ENCODE measurements at places on chromosomes 16 and 17. TPM values are rescaled to one million over a fixed set of nuclear protein-coding genes. Genes with fewer than 3 reads are reported as not detected.

The TOM1L1 gene
- 15.9 TPM for polyA plus RNA-seq

- no peak for DNase-seq
Measured at GRCh38 chr17:30153463-30153862, 36.8 kb downstream of the NSRP1 start.

DNA sequence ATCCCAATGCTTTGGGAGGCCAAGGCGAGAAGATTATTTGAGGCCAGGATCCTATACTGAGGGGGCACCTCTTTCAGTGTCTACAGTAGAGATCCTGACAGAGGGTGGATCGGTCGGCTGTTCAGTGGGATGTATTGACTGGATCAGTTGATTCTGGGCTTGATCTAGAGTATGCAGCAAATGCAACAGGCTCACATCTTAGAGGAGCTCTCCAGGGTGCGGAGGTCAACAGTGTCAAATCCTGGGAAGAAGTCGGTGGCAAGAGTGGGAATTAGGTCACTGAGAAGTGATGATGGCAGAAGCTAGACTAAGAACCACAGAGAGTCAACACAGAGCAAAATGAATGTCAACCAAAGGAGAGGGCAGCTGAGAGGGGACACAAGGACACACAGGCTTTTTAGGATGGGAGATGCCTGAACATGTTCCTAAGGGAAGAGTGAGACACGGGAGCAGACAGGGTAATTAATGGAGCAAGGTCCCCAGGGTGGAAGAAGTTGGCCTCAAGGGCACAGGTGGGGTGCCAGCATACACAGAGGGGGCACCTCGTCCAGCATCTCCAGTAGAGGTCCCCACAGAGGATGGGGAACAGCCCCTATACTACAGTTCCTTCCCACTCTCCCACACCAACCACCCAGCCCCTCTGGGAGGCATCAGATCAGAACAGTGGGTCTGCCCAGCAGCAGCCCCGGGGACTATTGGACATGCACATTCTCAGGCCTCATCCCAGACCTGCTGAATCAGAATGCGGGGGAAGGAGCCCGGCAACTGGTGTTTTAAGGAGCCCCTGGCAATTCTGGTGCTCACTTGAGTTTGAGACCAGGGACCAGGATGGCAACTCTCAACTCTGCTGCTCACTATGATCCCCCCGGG lies 10.0 kb upstream of the CYTH1 start:
- no peak for DNase-seq

- DNase-seq = peak; percentile 35
Measured at GRCh38 chr16:49858200-49859124, 2.5 kb upstream of the ZNF423 start.

The HOXB1 gene
- 0.11 TPM for polyA plus RNA-seq

DNA sequence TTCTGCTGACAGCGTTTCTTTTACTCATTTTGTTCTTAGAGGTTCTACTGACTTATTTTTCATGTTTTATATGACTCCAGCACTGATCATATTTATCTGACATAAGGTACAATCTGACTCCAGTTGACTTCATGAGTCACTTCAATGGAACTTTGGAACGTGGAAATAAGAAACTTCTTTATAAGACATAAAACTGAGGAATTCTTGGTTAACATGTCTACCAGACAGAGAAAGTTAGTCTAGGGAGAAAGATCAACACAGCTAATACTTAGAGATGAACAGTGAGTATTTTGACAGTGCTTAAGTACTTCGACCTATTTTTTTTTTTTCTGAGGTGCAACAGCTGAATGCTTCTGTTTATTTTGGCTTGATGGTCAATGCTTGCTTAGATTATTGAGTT lies 679.5 kb downstream of the KCNJ2 start:
- DNase-seq = no peak

- DNase-seq = no peak
Measured at GRCh38 chr17:29363716-29364115, 26.4 kb upstream of the TAOK1 start.

GRCh38 chr16:79407461-79408135 lies 192.9 kb downstream of the MAF start:
- no peak for DNase-seq

The CDRT15 gene
- polyA plus RNA-seq = 0.09 TPM

The GOSR2 gene
- 27.5 TPM for polyA plus RNA-seq

DNA sequence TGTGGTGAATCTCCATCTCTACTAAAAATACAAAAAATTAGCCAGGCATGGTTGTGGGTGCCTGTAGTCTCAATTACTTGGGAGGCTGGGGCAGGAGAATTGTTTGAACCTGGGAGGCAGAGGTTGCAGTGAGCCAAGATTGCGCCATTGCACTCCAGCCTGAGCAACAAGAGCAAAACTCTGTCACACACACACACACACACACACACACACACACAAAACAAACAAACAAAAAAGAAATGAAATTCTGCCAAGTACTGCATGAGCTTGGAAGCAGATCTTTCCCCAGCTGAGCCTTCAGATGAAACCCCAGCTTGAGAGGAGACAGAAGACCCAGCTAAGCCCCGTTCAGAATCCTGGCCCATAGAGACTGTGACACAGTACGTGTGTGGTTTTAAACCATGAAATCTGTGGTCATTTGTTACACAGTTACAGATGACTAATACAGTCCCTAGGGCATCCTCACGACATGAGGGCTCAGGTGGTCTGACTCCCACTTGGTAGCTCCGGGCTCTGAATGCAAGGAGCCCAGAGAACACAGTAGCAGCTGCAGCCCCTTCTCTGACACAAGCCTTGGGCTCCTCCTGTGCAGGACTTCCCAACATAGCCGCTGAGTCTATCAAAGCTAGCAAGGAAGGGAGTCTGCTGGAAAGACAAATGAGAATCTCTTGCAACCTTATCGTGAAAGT lies 132.8 kb downstream of the SEC14L1 start:
- DNase-seq = no peak

The BCO1 gene
- 1.2 TPM for polyA plus RNA-seq

GRCh38 chr16:89237733-89238132 lies 20.2 kb downstream of the ZNF778 start:
- DNase-seq = no peak

GRCh38 chr16:17324451-17324850 lies 146.3 kb downstream of the XYLT1 start:
- DNase-seq = no peak

The HAS3 gene
- 0.89 TPM for polyA plus RNA-seq

- no peak for DNase-seq
Measured at GRCh38 chr17:19753661-19754463, 5.8 kb upstream of the ALDH3A1 start.

- DNase-seq = no peak
Measured at GRCh38 chr17:49508061-49508865, 13.2 kb downstream of the NGFR start.

GRCh38 chr16:77777745-77778144 lies 10.6 kb upstream of the VAT1L start:
- DNase-seq = no peak

DNA sequence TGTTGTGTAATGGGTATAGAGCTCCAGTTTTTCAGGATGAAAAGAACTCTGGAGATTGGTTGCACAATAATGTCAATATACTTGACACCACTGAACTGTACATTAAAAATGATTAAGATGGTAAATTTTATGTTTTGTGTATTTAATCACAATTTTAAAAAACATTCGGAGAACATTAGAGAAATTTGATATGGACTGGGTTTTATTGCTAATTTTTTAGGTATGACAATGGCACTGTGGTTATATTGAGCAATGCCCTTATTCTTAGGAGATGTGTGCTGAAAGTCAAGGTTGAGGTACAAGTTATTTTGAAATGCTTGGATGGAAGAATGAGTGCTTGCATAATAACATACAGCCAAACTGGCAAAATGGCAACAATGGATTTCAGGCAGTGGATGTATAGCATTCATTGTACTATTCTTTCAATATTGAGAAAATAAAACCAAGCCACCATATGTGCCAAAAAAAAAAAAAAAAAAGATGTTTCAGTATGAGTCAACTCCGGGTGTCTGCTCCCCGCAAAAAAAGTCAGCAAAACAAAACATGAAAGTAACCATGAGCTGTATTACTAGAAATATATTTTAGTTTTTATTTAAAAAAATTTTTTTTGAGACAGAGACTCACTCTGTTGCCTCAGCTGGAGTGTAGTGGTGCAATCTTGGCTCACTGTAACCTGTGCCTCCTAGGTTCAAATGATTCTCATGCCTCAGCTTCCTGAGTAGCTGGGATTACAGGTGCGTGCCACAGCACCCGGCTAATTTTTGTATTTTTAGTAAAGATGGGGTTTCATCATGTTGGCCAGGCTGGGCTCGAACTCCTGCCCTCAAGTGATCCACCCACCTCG lies 19.8 kb downstream of the HOXB1 start:
- no peak for DNase-seq

The MT1H gene
- 50.7 TPM for polyA plus RNA-seq

DNA sequence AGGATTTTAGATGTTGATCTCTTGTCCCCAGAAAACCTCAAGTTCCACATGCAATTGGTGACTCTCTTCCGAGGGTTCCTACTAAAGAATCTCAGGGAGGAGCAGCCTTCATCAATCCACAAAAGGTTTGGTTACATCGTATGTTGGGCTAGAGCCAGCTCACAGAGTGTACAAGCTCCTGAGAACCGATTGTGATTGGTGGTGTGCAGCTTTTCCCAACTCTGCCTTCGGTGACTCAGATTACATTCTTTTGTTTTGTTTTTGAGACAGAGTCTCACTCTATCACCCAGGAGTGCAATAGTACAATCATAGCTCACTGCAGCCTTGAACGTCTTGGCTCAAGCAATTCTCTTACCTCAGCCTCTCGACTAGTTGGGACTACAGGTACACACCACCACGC lies 172.4 kb downstream of the PMP22 start:
- no peak for DNase-seq

The PDILT gene
- 0.16 TPM for polyA plus RNA-seq

DNA sequence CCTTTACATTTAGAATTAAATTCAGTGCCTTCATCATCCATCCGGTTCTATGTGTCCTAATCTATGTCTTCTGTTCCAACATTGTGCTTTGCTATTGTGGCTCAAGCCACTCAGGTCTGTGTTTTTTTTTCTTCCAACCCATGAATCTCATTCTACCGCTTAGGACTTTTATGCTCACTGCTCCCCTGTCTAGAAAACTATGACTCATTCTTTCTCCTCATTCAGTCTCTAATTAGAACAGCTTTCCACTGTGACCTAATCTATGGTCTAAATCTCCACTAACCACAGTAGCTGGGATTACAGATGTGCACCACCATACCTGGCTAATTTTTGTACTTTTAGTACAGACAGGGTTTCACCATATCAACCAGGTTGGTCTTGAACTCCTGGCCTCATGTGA lies 418.7 kb downstream of the KCNJ2 start:
- DNase-seq = no peak

- DNase-seq = no peak
Measured at GRCh38 chr16:10678655-10679054, 16.1 kb downstream of the TEKT5 start.

- DNase-seq = no peak
Measured at GRCh38 chr16:73186752-73187601, 139.0 kb upstream of the ZFHX3 start.

DNA sequence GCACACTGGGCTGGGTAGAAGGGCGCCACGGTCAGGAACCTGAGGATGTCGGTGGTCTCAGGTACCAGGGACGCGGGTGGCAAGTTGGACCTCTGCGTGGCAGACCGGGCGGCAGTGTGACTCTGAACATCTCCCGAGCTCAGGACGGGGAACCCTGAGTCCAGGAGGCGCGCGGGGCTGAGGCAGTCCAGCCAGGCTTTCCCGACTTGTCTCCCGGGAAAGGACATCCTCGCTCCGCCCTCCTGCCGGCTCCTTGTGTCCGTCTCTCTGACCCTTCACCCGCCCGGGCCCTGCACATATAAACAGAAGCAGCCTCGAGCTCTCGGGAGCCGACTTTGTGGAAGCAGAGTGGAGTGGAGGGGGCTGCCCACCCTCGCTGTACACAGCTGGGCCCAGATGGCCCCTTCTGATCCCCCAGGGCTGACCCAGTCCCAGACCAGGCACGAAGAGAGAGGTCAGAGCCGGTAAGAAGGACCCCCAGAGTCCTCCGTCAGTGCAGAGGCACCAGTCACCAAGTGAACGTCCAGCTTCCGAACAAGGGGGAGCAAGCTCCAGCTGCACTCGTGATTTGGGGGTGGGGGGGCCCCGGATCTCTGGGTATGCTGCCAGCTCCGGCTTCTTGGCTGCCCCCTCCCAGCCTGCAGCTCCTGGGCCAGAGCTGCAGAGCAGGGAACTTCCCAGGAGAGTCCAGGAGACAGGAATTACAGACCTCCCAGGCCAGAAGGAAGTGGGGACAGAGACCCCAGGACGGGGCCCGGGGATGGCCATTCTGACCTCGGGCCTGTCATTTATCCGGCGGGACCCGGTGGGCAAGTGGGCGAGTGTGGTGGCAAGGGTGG lies 8.5 kb upstream of the P2RX1 start:
- no peak for DNase-seq

The DLX4 gene
- 0.46 TPM for polyA plus RNA-seq

DNA sequence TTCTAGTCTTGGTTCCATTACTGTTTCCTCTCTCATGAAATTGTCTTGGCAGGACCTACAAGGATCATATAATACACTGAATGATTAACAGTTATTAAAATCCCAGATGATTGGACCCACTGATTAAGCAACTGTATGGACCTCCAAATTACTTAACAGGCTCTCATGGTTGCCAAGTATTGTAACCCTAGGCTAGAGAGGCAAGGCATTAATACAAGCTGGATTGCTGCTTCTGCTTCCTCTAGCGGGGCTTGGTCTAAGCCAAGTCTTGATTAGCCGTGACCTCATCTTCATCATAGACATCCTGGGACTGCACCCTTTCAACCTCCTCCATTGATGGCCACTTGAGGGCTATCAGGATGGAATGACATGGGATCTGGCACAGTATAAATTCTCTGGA lies 46.9 kb downstream of the SYCE1L start:
- no peak for DNase-seq

The TMEM98 gene
- polyA plus RNA-seq = 6.6 TPM

- DNase-seq = no peak
Measured at GRCh38 chr16:12271006-12271405, 294.5 kb downstream of the SNX29 start.

GRCh38 chr16:50284131-50284911 lies 18.0 kb downstream of the ADCY7 start:
- peak; percentile 46 for DNase-seq

GRCh38 chr16:62076886-62077285 lies 40.6 kb upstream of the CDH8 start:
- no peak for DNase-seq

The BAHCC1 gene
- 7.3 TPM for polyA plus RNA-seq

DNA sequence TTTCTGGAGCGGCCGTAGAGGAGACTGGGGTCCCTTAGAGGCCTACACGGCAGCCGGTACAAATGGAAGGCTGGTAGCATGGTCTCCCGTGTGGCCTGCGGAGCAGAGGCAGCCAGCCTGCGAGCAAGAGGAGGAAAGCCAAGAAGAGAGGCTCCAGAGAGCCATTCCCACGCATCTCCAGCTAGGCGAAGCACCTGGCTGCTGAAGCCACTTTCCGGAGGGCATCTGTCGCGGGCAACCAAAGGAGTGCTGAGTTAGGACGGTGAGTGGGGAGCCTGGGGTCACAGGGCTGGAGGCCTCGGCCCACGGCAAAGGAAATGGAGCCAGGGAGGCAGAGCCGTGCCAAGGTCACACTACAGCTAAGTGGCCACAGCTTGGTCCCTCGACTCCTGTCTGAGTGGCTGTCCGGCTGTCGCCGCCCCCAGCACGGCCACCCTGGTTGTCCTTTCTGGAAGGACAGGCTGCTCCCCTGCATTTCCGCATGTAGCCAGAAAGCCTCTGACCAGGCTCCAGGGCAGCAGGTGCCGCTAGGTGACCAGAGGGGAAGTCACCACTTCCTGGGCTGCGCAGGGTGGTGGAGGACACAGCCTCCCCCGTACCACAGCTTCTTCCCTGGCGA lies 33.7 kb downstream of the ENGASE start:
- DNase-seq = no peak

Measured in thymus (tissue), 14 donors.